Stimulated activated CD4-positive, alpha-beta T cell treated with anti-CD3 and anti-CD28 coated beads, Interleukin-2, amount 100 ng/mL, for 48 hours (primary cell): ENCODE measurements at places on chromosomes 4 and X.

DNA sequence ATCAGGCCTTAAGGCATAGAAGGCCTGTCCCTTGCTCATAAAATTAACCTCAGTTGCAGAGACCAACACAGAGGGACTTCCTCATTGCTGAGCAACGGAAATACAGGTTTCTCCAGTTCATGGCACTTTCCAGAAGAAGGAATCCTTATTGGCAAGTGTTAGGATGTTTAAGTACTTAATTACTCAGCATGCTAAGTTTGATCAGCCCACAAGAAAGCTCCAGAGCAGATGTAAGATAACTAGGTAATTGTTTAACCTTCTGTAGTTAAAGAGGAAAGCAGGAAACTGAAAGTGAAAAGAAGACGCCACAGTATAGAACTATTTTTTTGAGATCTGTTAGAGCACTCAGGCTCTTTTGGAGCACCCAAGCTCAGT, 33.5 kb downstream of the SMS start:
- no peak for DNase-seq

DNA sequence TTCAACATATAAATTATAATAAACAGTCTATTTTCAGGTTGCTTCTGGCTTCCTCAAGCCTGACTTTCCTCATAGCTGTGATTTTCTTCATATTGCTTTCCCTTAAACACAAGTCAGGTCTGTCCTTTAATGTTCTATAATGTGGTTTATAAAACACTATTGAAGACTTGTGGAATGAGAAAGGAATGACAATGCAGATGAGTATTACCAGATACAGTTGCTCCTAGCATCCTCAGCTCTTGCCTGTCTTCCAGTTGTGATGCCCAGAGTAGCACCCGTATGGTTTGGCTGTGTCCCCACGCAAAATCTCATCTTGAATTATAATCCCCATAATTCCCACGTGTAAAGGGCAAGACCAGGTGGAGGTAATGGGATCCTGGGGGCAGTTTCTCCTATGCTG, 265.7 kb upstream of the BOD1L1 start:
- no peak for DNase-seq

DNA sequence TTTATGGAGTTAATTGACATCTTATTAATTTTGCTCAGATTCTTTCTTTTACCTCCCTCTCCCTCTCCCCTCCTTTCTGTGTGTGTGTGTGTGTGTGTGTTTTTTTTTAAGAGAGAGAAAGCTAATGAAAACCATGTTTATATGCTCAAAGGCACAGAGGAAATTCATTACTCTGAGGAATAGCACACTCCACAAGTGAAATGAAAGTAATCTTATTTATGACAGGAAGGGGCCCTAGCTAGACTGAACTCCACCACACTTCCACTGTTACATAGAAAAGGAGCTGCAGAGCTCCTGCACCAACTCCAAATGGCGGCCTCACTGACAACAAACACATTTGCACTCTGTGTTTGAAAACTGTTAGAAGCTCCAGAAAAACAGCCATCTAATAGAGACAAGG, 150.6 kb downstream of the RASL11B start:
- no peak for DNase-seq

DNA sequence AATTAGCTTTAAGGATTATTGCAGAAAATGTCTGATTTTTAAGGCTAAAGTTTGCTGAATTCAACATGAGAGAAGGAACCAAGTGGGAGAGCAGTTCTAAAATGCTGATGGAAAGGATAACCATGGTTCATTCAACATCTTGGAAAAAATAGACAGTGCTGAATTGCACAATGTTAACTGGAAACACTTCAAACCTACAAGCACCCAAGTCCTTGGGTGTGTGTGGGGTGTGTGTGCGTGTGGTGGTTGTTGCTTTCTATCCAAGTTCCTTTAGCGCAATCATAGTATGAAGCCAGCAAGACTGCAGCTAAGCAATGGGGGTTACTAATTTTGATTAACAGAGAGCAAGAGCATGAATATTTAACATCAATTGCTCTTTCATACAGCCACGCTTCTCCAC, 29.3 kb upstream of the SCOC start:
- no peak for DNase-seq

GRCh38 chr4:85610450-85610849, 135.5 kb downstream of the ARHGAP24 start:
- DNase-seq = no peak
